ENCODE measurements at places on chromosomes 16 and 17.

GRCh38 chr16:80233097-80233835, 307.5 kb upstream of the DYNLRB2 start:
- no peak for DNase-seq

DNA sequence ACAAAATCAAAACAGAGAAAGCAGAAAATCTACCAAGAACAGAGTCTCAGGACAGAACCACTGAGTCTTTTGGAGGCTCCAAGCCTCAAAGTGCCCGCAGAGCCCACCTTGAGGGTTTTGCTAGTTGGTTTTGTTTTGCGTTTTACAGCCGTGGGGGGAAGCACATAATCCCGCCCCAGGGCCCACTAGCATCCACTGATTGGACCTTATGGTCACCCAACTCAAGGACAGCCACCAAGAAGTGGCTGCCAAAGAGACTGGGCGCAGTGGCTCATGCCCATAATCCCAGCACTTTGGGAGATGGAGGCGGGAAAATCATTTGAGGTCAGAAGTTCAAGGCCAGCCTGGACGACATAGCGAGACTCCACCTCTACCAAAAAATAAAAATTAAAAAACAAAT, 9.9 kb downstream of the ALOX15B start:
- DNase-seq: no peak

DNA sequence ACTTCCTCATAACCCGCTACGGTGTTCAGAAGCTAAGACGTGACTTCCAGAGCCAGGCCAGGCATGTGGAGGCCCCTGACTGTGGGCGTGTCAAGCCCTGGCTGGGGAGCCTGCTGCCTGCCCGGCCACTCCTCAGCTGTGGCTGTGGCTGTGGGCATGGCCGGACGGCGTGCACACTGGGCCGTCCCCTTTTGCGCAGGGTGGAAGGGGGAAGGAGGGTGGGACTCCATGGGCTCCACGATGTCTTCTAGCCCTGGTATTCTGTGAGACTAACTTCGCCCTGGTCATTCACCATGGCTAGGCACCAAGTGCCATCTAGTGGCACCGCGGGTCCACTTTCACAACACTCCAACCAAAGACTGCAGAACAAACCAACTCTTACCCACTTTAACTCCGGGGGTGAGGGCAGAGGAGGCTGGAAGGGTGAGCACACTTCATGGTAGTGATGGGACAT, 67.9 kb downstream of the N4BP1 start:
- DNase-seq: peak; percentile 58

GRCh38 chr16:30893417-30893743, 497 bp downstream of the BCL7C start:
- DNase-seq: peak; percentile 46

DNA sequence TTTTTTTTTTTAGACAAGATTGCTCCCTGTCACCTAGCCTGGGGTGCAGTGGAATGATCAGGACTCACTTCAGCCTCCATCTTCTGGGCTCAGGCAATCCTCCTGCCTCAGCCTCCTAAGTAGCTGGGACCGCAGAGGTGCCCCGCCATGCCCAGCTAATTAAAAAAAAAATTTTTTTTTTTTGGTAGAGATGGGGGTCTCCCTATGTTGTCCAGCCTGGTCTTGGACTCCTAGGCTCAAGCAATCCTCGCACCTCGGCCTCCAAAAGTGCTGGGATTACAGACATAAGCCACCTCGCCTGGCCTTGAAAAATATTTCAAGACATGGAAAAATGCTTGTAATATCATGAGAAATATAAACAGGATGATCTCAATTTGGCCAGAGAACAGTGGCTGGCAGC, 42.9 kb downstream of the HAPSTR1 start:
- no peak for DNase-seq

GRCh38 chr17:79544142-79544914, 66.5 kb downstream of the RBFOX3 start:
- DNase-seq: no peak

DNA sequence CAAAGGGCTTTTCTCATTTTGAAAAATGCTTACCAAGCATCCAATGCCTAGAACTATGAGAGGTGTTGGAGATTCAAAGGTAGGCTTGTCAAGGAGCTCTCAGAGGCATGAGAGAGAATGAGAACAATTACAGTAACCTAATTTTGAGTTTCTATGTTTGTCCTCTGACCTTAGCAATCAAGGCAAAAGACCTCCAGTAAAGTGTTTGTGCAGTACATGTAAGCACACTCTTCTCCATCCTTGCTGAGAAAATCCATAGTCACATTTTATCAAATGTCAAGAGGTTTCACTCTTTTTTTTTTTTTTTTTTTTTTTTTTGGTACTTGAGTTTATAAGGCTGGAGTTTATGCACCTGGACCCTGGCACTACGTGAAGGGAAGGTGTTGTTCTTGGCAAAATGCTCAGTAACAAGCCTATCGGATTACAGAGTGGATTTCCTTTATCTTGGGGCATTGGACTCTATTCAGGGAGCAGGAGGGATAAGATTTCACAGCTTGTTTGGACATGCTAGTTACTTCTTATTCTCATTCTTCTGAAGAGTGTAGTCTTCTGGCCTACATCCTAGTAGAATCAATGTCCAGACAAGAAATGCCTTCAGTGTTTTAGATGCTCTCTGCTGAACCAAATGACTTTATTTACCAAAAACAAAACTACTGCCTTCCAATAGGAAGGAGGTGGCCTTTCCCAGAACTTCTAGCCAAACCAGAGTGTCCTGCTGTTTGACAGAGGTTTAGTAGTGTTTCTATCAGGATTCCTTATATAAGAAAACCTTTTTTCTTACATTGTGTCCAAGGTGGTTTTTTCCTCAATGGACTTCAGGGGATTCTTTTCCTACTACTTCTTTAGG, 21.9 kb downstream of the KCNJ2 start:
- no peak for DNase-seq

GRCh38 chr16:69863401-69864281, 87.5 kb upstream of the CLEC18A start:
- DNase-seq: no peak

GRCh38 chr16:67406111-67406971, 9.9 kb downstream of the ZDHHC1 start:
- DNase-seq: peak; percentile 84

DNA sequence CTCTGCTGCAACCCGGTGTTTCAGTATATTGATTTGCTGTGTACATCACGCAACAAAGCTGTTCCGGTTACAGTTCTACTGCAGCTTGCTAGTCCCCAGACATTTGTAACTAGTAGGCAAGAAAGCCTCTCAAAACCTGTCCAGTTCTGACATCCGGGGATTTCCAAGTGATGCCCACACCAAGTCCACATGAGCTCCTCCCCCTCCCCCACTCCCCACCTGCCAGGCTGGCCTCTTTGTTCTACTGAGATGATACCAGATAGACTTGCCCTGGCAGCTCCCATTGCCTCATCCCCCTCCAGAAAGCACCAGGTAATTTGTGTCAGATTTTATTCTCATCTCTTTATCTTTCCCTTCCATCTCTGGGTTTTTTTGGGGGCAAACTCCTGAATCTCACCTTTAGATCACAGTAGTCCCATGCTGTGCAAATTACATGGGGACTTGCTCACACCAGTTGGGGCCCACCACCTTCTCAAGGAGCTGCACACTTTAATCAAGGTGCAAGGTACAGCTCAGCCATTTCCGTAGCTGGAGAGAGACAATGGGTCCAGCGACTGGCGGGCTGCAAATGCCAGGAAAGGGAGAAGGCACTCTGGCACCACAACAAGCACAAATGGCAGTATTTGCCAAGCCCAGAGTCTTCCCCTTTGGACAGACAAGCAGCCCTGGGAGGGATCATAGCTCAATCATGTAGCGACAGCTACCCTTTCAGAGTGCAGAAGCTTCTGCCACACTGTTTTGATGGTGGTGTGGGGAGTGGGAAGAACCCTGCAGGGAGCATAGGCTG, 183.1 kb downstream of the CYLD start:
- no peak for DNase-seq

GRCh38 chr17:72816406-72816805, 276.1 kb downstream of the SLC39A11 start:
- no peak for DNase-seq

GRCh38 chr17:7856811-7857712, at the start of gene NAA38:
NAA38 (minus strand) TSS chr17:7857559; CDS start chr17:7857463, 96 bp downstream.
- DNase-seq: peak; percentile 99

DNA sequence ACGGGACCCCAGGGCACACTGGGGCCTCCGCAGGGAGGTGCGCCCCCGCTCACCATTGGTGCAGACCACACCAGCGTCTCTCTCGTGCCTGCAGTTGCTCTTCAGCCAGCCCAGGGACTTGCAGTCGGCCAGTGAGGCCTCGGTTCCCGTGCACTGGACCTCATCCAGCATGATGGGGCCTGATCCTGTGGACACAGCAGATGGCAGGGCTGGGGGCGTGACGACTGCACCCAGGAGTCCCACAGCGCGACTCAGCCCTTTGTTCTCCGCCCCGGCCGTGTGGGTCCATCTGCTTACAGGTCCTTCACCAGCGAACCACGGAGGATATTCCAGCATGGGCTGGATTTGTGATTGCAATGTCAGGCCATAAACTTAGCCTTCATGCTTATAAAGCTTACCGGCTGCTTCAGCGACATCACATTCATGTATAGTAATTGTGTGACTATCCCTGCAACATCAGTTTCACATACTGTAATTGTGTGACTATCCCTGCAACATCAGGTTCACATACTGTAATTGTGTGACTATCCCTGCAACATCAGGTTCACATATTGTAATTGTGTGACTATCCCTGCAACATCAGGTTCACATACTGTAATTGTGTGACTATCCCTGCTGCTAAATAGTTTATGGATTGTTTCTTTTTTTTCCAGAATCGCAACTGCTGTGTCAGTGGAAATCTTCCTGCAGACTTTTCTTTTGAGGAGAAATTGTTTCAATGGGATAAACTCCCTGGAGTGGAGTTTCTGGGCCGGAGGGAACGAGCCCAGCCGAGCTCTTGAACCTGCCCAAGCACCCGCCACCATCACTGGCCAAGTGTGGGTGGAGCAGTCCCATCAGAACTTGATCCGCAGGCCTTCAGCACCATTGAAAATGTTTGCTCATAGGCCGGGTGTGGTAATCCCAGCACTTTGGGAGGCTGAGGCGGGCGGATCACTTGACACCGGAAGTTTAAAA, 4.8 kb downstream of the LGALS3BP start:
- peak; percentile 82 for DNase-seq

DNA sequence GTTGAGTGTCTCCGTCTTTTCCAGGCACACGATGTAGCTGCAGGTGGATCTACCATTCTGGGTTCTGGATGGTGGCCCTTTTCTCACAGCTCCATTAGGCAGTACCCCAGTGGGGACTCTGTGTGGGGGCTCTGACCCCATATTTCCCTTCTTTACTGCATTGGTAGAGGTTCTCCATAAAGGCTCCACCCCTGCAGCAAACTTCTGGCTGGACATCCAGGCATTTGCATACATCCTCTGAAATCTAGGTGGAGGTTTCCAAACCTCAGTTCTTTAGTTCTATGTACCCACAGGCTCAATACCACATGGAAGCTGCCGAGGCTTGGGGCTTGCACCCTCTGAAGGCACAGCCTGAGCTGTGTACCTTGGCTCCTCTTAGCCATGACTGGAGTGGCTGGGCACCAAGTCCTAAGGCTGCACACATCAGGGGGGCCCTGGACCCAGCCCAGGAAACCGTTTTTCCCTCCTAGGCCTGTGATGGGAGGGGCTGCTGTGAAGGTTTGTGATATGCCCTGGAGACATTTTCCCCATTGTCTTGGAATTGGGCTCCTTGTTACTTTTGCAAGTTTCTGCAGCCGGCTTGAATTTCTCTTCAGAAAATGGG, 14.0 kb downstream of the ABCC1 start:
- no peak for DNase-seq

GRCh38 chr16:28107232-28107631, 43.7 kb upstream of the GSG1L start:
- no peak for DNase-seq

DNA sequence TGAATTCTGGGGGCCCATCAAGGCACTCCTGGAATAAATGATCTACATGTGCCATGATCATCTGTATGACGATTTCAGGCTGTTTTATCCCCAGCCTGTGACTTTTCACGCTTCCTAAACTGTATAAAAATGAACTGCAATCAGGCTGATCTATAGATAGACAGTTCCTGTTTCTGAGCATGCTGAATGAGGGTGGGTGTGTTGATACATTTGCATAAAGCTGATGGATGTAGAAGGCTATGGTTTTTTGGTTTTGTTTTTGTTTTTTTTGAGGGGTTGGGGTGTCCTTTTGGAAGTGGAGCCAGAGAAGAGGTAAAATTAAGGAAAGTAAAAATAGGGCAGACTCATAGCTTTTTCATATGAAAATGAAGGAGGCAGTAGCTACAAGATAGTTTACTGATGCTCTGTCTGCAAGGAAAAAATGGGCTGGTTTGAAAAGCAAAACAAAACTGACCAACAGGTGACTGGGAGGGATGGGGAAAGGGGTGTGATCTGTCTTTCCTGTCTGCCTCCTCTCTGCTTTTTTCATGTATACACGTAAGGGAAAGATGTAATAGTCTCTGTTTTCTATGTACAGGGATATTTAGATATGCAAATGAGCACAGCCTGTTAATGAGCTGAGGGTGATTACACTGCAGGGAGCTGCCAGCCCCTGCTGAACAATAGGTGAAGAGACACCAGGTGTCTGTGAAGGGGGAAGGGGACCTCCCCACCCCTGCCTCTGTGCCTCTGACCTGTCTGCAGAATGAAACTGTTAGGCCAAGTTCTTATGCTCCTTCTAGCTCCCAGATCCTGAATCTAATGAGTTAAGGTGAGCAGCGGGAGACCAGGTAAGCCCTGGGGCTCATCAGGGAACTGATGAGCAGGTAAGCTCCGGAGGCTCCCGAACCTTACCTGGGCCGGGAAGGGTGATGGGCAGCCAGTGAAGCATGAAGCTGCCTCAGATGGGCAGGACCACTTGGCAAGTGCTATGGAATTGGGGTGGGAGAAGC, 46.6 kb upstream of the LYRM9 start:
- DNase-seq: no peak

DNA sequence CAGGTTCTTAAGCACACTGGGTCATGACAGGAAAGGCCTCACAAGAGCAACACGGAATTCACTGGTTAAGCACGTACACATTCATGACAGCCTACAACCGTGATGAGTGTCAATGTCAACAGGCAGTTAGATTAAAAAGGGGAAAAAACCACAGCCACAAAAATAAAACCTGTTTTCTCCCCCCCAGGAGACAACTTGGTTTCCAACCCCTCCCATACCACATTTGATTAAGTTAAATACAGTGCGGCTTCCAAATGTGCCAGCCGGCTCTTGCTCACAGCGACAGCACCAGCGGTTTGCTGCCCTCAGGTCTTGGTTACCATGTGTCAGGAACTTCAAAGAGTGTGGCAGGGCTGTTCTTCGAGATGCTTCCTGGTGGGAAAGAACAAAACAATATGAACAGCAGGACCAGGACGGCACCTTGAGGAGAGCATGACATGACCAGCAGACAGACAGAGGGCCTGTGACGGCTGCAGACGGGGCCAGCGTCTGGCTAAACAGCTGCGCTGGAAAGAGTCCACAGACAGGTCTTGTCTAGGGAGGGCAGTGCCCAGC, 193.6 kb downstream of the PARN start:
- DNase-seq: peak; percentile 54

DNA sequence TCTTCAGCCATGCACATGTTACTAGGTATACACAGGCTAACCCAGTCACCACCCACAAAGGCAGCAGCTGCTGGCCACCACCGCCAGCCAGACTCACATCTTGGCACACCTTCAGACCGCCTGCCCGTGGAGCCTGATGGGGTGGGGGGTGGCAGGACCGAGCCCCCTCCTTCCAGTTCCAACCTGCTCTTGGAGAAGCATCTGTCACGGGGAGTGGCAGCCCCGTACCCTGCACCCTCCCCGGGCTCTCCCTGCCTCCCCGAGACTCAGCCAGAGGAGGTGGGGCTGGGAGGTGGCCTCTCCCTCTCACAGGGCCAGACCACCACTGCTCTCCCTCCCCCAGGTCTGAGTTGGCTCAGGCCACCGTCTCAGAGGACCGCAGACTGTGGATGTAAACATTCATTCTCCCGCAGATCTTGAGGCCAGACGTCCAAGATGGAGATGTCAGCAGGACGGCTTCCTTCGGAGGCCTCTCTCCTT, 11.3 kb upstream of the RBFOX3 start:
- DNase-seq: peak; percentile 23
